ENCODE measurements at places on chromosomes 4 and X. TPM values are rescaled to one million over a fixed set of nuclear protein-coding genes. Genes with fewer than 3 reads are reported as not detected.

- DNase-seq: no peak
Observed at GRCh38 chrX:124250835-124251437, 81.5 kb upstream of the TEX13D start.

GRCh38 chr4:38769857-38770256, 12.9 kb downstream of the TLR10 start:
- no peak for DNase-seq

DNA sequence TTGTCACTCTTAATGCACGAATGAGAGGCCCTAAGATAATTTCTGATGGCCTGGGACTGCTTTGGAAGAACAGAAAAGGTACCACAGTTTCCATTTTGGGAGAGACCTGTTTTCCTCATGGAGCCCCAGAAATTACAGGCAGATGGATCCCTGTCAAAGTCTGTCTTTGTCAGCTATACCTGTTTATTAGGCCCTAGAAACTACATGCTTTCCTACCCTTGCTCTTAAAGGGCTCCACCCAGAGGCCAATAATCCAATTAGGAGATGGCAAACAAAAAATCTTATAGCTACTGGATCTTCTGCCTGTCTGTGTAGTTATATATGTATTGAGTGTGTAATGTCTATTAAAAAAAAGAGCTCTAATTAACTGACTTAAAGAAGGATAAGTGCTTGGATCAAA, 141.3 kb downstream of the NR3C2 start:
- DNase-seq: peak; percentile 13

GRCh38 chr4:140839888-140840790, 84.0 kb upstream of the TBC1D9 start:
- DNase-seq: no peak

Gene MAGEA12
- total RNA-seq: not detected

DNA sequence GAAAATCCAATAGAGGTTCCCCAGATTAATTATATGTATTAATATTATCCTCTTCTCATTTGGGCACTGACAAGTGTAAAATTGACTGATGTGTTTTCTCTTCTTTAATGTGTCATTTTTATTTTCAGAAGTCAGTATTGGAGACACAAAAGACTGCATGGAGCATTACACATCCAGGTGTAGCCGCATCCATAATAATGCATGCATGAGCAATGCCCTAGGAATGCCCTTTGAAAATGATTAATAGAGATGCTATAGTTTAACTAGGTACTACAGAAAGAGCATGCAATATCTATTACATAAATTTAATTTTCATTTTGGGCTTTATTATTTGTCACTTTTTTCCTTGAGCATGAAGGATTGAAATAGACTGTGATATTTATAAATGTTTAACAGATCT, 509.9 kb downstream of the SPOCK3 start:
- DNase-seq: no peak
